Motor neuron (in vitro differentiated cells): ENCODE measurements at places on chromosomes 5 and 9.

DNA sequence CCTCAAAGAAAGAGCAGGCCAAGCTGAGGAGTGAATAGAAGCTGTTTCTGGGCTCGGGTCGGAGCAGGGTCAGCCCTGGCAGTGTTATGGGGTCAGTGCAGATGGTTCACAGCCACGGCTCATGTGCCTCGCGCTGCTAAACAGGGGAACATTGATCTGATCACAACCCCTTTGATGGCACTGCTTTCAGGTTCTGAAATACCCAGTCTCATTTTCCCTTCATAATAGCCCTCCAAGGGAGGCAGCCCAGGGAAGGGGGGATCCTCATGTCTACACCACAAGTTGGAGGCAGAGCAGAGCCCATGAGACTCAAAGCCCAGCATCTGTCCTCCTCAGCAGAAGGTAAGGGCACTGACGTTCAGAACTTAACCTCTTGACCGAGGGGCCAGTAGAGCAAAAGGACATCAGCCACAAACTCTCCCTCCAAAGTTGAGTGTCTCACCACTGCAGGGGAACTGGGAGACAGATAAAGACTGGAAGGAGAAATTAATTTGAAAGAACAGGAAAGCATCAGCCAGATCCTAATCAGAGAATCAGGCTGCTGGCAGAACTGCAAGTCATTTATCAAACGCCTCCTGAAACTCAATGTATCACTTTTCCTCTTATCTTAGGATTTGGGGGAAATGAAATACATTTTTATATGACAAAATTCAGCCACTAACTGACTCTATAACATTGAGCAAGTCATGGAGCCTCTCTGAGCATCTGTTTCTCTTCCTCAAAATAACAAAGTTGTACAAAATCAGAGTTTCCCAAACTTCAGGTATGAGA is 110.6 kb downstream of the SH3TC2 start:
- ATAC-seq = no peak

DNA sequence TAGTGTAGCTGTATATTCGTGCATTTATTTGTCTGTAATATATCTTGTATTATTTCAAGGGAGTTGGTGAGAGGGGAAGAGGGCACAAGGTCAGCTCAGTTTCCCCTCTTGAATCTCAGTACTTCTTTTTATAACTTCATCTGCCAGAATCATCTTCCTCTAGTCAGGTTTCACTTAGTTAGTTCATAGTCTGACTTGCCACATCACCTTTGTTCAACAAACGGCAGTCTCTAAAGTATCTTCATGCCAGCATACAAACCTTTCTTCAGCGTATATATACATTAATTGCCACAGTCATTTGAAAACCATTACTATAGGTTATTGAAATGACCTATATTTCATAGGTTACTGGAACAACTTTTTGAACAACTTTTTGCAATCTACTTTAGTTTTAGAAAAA is 1.6 kb downstream of the ECM2 start:
- ATAC-seq = no peak

DNA sequence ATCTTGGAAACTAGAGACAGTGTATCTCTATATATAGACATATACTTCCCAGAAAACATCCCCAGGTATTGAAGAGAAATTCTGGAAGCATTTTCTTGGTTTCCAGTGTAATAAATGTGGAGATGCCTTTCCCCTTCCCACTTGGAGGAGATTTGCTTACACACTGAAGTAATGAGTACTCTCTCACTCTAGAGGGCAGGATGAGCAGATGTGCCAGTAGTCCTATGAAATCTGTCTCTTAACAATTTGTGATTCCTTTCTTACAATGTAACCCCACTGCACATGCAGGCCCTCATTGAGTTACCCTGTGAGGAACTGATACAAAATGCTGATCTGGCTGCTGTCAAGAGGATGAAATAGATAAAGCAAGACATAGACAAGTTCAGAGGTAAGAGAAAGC is 567.2 kb downstream of the SLCO4C1 start:
- no peak for ATAC-seq

DNA sequence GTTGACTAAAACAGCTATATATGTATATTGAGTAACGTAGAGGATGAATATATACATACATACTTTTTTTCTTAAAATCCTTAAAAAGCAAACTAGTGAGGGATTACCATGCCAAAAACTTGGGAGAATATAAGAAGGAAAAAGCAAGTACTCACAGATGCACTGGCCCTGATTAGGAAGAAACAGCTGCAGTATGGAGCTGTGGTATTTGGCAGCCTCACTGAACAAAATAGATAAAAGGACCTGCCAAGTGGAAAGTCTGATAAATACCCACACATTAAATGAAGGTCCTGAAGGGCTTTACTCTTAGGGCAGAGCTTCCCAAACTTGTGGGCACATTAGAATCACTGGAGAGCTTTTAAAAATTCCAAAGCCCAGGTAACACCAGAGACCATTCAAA is 80.6 kb downstream of the FEM1C start:
- ATAC-seq = peak; percentile 59

DNA sequence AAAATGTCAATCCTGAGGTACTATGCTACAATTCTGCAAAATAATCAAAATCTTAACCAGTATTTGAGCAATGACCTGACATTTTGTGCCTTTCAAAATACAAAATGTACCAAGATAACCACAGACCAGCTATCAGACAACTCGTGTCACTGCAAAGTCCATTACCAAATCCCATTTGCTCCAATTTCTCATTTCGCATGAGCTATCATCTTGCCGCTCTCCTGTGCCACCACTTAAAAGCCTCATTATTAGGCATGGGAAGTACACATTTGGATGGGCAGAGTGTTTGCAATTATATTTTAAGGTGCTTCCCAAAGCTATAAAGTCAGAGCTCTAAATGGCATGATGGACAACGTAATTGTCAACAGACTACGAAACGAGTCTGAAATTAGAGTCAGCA is 205.2 kb downstream of the AGTPBP1 start:
- no peak for ATAC-seq

DNA sequence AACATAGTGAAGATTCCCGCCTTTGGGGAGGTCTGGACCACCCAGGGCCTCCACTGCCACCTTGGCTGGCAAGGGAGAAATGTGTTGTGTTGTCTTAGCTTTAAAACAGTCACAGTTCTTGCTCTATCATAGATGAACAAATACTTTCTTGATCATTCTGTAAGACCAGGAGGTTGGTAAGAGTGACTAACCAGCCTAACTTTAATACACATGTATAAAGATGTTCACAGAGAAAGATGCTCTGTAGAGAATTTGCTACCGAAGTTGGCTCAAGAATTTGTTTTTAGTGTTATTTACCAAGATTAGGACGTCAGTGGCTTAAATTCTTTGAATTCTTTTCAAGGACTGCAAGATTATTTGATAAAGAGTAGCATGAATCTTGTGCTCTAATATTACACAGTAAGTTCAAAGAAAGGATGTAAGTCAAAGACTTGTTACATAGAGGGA is 28.4 kb downstream of the GLRX start:
- ATAC-seq = no peak

DNA sequence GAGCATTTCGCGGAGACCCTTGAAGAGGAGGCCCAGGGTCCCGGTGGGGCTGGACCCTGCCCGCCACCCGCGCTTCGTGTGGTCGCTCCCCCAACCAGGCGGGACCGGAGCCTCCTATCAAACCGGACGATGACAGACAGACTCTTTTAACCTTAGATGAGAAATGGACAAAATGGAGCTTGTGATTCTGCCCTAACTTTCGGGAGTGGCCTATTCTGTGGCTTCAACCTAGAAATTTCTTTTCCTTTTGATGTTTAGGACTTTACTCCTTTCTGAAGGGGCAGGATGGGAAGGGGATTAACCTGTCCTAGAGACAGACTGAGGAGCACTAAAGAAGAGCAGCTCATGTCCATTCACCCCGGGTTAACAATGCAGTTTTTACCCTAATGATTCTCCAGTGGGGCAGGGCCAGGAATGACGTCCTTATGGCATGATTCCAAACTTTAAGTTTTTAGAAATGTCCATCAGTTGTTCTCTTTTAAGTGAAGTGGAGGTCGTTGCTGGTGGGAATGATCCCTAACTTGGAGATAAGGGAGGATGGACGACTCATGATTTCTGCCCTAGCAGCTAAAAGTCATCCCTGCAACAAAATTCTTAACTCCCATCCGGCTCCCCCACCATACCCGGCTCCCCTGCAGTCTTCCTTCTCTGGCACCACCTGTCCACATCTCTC is 1.0 kb downstream of the NIPSNAP3A start:
- no peak for ATAC-seq

DNA sequence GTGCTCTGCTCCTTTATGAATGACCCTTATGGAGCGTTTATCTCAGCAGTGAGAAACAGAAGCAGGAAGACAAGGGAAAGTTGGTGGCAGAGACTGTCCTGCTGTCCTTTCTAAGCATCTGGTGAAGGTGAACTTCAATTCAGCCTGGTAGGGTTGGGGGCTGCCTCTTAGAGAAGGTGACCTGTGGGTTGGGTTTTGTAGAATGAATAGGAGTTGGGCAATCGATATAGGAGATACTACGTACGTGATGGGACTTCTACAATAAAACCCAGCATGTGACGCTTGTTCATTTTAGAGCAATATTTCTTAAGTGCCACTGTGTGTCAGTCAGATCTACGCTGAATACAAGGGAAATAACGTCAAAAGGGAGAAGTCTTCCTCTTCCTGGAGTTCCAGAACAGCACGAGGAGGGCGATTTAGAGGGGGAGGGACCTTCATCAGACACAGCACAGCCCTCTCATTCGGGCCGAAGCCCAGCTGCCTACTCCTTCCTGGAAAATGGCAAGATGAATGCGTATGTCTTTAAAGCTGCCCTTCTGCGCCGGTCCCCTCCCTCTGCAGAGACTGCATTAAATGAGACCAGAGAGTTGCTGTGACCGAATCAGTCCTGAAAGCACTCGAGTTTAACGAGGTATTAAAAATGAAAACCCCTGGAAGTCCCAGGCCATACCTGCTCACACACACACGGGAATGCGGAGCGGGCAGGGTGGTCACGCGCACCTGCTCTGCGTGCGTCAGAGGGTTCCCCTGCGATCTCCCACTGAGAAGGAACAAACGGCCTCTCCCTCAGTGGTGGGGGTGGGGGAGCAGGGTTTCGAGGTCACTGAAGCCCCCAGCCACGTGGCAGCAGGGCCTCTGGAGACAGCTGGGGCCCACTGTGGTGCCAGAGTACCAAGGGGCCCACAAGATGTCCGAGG is 85.3 kb upstream of the SARDH start:
- ATAC-seq = peak; percentile 54

GRCh38 chr9:89483592-89484474 is 14.1 kb downstream of the SEMA4D start:
- peak; percentile 20 for ATAC-seq
